Stimulated activated CD4-positive, alpha-beta T cell treated with anti-CD3 and anti-CD28 coated beads, Interleukin-1b, Interleukin-23, amount 100 ng/mL, for 4 hours (primary cell): ENCODE measurements at places on chromosomes 11 and 22.

DNA sequence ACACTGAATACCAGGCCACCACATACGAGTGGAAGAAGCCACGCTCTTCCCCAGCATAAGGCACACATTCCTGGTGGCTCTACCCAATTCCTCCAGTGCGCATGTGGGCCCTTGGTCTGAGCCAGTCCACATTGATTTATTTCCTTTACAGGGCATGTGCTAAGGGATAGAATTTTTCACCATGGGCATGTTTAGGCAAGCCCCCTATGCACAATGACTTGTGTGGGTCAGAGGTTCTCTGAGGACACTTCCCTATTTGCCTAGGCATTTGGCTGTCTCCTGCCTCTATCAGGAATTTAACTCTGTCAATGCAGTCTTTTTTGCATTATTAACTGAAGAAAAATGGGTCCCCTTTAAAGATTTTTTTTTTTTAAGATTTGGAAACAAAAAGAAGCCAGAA, 718.1 kb downstream of the NTM start:
- no peak for DNase-seq

- no peak for DNase-seq
Measured at GRCh38 chr11:32343325-32344008, 91.9 kb downstream of the WT1 start.

DNA sequence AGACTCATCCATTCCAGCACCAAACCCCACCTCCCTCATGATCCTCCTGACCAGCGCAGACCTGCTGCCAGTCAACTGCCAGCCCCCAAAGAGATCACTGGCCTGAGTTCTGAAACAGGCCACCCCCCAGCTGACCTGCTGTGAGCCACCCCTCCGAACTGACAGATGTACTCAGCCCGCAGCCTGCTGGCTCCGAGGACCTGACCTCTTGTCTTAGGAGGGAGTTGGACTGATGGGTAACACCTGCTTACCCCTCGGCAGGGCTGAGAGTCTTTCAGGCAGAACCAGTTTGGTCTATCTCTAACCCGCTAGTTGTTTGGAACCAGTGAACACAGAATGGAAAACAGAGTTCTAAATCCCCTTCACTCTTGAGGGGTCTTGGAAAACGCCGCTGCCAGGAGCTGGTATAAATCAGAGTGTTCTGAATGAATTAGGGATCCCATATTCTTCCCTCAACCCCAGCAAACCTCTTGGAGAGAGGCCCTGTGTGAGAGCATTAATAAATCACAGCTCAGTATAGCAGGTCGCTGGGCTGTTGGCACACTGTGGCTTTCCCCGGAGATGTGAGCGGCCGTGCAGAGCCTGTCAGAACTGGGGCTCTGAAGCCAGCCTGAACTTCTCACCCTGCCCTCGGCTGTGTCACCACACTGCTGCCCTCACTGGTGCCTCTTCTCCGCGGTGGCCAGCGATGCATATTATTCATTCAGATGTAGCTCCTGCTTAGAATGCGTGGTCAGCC, 165.1 kb upstream of the NCAM1 start:
- DNase-seq = no peak

- no peak for DNase-seq
Measured at GRCh38 chr11:103413266-103413888, 304.2 kb downstream of the DYNC2H1 start.

DNA sequence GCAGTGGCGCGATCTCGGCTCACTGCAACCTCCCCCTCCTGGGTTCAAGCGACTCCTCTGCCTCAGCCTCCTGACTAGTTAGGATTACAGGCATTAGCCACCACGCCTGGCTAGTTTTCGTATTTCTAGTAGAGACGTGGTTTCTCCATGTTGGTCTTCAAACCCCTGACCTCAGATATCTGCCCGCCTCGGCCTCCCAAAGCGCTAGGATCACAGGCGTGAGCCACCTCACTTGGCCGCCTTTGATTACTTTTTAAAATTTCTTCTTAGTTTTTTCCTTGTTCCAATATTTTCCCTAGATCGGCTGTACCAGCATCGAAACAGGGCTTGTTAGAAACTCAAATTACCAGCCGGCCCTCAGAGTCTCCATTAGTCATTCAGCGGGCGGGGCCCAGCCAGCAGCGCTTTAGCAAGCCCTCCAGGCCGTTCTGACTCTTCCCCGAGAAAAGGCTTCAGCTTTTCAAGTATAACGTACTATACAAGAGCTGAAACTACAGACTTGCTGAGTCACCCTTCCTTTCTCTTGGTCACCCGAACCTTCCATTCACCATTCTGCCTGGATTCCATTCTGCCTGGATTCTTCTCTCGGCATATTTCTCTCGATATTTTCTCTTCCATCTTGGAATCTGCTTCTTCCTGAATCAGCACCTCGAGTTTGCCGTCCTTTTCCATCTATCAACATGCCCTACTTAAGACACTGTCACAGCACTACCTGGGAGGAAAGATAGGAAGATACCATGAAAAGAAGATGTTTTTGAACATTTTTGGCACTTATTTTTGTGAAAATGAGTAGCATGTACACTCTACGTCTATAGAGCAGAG, 6.7 kb upstream of the CAPRIN1 start:
- DNase-seq = no peak

- DNase-seq = no peak
Measured at GRCh38 chr11:45089251-45089650, 57.2 kb upstream of the PRDM11 start.
